OCI-LY7 (cell line): ENCODE measurements at places on chromosomes 11 and 22.

DNA sequence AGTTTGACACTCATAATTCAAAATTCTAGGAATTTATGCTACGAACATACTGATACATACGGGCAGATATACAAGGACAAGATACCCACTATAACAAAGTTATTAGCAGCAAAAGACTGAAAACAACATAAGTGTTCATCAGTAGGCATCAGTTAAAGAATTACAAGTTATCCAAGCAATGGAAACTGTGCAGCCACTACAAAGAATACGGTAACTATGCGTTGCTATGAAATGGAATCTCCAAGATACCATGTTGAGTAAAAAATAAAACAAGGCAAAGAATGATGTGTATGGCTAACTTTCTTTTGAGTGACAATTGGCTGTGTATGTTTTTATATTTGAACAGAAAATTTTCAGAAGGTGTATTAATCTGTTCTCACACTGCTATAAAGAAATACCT, 151.7 kb downstream of the ADAMTS15 start:
- DNase-seq, result no peak

DNA sequence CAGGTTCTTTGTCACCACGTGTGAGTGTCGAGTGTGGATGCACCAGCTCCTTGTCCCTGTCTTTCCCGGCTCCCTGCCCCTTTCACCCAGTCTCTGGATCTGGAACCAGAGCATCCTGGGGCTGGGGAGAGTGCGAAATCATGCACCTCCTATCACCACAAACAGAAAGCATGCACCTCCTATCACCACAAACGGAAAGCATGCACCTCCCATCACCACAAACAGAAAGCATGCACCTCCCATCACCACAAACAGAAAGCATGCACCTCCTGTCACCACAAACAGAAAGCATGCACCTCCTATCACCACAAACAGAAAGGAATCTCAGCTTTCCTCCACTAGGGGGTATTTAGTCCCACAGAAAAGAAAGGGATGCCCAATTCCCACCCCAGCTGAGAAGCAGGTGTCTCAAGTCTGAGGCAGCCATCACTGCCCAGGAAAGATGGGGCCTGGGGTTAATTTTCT, 5.9 kb upstream of the GLB1L3 start:
- DNase-seq, result no peak

- DNase-seq, result peak; percentile 6
Observed at GRCh38 chr11:43515090-43515489, 156.4 kb downstream of the TTC17 start.

DNA sequence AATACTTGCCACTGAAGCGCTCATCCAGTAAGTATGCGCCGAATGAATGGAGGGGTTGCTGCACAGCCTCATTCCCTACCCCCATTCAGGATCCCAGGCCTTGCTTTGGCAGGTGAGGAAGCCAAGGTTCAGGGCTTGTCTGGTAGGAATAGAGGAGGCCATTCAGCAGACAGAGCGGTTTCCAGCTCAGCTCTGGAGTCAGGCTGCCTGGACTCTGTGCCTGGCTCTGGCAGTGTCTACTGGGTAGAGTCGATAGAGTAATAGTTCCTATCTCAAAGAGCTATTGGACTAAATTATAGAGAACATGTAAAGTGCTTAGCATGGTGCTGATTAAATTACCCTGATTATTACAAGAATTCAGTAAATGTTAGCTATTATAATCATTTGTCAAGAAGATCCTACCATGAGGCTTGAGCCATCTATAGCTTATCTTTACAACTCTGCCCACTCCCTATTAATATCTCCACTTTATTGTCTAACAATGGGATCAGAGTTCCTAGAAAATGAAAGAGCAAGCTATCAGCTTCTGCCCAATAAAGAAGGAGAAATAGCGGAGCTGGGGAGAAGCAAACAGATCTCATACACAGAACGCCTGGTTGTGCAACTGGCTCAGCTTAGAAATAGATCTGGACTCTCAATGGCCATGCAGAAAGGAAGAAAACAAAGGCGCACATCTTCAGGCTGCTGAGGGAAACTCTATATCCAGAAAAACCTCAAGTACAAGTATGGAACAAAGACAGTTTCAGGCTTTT, 6.6 kb upstream of the SNX32 start:
- DNase-seq, result no peak

GRCh38 chr11:14577835-14578529, 57.8 kb upstream of the PSMA1 start:
- DNase-seq, result no peak

GRCh38 chr11:73980001-73980961, 2.4 kb downstream of the UCP2 start:
- DNase-seq, result peak; percentile 97

DNA sequence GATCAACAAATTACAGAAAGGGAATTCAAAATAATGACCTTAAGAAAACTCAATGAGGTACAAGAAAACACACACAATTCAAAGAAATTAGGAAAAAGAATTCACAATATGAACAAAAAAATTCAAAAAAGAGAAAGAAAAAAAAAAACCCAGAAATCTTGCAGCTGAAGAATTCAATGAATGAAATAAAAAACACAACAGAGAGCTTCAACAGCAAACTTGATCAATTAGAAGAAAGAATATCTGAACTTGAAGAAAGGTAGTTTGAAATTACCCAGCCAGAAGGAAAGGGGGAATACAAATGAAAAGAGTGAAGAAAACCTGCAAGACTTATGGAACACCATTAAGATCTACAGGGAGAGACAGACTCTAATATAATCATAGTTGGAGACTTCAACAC, 52.8 kb downstream of the USP35 start:
- no peak for DNase-seq

DNA sequence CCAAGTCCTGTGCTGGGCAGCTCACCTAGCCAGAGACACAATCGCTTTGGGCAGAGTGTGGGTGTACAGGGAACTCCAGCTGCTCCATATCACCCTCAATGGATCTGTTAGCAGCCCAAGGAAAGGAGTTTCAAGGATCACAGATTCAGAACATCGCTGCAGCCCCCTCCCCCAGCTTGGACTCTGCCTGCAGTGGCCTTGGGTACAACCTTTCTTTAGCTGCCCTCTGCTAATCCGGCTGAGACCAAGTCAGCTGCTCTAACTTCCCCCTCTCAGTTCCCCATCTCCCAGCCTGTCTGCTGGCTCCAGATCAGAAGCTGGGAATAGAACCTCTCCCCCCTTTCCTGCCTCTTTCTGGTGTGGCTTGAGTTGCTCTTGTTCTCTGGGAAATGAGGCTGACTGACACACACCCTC, 1.3 kb downstream of the TMEM86A start:
- no peak for DNase-seq

GRCh38 chr11:11764423-11764803, 77.4 kb upstream of the USP47 start:
- DNase-seq, result no peak

DNA sequence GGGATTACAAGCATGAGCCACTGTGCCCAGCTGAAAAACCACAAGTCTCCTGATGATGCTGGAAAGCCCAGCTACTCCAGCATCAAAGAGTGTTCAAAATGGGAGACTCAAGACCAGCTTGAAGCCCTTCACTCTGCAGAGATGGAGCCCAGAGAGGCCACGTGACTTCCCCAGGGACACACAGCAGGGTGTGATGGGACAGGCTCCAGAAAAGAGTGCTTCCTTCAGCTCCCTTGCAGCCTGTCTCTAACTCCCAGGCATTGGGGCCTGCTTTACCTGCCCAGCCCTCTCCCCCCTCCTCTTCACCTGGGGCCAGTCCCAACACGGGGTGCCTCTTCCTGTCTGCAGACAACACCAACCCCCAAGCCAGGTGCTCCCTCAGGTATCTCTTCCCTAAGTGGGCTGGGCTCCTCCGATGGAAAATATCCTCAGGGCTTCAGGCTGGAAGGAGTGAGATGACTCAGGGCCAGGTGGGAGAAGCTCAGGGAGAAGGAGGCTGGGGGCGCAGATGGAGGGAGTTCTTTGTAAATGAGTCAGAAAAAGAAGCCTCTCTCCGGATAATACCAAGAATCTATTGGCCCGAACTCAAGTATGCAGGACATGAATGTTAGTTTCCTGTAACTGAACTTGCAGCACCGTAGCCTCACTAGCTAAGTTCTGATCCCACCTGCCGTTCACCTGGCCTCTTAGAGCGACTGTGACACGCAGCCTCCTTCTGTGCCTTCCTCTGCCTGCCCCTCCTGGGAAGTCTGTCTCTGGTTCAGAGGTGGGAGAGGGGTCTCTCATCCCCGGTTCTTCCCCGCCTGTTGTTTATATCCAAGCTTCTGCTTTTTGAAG, 326.6 kb downstream of the MN1 start:
- DNase-seq, result no peak

DNA sequence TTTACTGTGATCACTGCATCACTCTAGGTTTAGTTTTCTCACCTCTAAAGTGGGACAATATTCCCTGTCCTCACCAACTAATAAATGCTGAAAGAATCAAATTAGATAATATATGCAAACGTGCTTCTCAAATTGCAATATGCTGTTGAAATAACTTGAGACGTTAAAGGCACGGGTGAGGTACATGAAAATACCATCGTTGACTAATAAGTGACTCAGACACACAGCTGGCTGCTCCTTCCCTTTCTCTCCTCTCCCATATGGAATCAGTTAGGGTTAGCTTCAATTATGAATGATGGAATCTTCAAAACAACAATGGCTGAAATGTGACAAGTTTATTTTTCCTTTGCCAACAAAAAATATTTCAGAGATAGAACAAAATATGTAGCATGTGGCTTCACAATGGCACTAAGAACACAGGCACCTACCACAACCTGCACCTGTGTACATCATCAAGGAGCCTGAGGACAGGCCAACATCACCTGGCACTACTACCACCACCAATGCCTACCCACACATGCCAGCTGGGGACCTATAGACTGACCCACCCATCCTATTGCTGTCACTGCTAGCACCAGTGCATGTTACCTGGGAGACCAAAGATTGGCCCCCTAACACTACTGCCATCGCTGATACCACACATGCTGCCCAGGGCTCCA, 13.7 kb downstream of the GDPD4 start:
- DNase-seq, result no peak

DNA sequence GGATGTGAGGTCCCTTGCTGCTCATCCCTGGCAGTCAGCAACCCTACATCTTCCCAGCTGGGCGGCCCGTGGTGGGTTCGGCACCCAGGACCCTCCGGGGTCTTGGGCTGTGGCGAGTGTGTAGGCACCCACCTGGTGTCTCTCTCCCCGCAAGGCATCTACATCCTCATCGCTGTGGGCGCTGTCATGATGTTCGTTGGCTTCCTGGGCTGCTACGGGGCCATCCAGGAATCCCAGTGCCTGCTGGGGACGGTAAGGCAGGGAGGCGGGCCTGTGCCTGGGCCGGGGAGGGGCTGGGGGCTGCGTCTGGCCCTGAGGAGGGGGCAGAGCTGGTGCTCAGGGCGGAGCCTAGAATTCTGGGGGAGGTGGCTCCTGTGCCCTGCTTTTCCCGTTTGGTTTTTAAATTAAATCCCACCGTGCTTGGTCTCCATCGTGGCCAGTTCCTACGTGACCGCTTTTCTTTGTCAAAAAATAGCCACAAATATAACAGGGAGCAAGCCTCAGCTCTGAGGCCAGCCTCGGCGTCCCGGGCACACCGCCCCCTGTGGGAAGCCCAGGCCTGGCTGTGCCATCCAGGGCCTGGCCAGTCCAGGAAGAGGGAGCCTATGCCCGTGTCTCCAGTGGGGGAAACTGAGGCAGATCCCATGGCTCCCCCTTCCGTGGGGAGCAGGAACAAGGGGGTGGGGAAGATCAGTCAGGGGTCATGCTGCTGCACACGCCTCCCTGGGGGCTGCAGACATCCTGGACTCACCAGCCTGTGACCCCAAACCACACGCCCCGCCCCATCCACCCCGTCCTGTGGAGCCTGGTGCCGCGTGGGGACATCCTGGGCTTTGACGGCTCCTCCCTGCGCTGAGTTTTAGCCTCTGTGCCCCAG, 6.4 kb upstream of the TSSC4 start:
- peak; percentile 78 for DNase-seq

- no peak for DNase-seq
Observed at GRCh38 chr11:31619980-31620379, 110.4 kb downstream of the ELP4 start.

- DNase-seq, result peak; percentile 37
Observed at GRCh38 chr11:66277471-66278362, at the start of gene CNIH2. Gene CNIH2, plus strand, starts transcription at chr11:66278175. Its CDS starts 282 bp downstream, at chr11:66278457.

DNA sequence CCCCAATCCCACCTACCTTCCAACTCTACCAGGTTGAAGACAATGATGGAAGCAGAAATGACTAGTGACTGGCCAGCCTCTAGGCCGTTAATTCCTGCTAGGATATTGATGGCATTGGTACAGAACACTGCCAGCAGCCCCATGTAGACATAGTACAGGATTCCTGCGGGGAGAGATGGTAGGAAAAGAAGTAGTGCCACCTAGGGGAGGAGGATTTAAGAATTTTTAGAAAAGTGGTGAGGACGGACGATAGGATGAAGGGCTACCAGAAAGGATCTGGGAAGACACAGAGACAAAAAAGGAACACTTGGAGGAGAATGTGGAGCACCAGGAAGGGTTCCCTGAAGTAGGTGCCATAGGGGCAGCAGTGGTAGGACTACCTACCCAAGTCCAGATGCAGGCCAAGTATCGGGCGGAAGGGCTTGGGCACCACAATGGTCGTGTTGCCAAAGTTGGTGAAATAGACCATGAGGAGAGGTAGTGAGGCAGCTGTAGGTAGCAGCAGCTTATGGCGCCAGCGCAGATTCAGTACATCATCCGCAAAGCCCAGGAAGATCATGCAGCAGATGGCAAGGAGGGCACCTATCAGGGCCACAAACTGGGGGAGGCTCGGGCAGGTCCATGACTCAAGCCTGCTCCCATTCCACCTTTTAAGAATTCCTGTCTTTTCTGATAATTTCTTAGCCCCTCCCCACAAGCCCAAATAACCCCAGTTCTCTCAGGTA, 1.2 kb downstream of the DPAGT1 start:
- no peak for DNase-seq

DNA sequence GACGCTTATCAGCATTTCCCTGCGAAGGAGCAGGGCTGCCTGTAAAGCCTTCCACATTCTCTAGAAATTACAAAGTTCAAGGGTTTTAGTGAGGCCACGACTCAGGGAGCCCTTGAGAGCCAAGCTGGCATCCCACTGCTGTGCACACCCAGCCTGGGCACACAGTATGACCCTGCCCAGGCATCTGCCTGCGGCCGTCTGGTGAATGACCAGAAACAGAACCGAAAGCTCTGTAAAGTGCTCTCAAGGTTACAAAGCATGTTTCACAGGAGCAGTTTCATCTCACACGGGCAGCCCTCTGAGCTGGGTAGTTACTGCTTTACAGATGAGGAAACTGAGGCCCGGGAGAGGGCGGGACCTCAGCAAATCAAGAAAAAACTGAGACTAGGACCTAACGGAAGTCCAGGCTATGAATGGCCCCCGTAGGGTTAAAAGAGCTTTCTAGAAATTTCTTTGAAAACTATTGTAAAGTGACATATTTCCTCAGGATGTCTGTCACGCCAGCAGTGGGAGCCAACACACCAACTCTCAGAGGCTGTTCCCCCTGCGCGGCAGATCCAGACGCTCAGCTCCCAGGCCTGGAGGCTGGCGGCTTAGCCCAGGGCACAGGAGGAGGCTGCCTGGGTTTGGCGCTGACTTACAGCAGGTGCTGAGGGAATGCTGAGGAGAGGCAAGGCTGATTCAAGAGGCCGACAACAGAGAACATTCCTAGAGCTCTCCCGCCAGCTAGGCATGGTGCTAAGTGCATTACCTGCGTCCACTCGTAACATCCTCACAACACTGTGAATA, 7.7 kb upstream of the TCF20 start:
- no peak for DNase-seq

GRCh38 chr11:112113539-112114457, 27.1 kb downstream of the SDHD start:
- peak; percentile 67 for DNase-seq

- DNase-seq, result no peak
Observed at GRCh38 chr11:134410766-134411165, 1.3 kb downstream of the B3GAT1 start.

- peak; percentile 51 for DNase-seq
Observed at GRCh38 chr11:118572981-118573550, 857 bp downstream of the ARCN1 start.
